Hepatocyte (in vitro differentiated cells): ENCODE measurements at places on chromosomes 4 and X.
A peak's percentile ranks its signal among the peaks of the same experiment; 100 is the strongest.

DNA sequence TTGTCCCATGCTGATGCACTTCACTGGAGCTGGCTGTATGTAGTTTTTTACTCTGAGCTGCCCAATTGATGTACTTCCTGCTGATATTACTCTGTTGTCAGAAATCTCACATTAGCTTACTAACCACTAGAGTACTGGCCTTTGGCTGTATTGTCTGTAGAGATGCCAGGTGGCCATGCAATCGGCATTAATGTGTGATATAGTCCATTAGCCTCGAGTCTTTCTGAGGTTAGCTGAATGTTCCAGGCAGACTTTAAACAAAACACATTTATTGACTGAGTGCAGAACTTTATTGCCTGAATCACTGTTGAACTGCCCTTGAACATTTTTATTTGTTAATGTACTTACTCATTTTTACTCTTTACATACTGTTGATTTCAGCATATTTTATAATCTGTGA is 335.2 kb downstream of the PCDH10 start:
- no peak for DNase-seq

DNA sequence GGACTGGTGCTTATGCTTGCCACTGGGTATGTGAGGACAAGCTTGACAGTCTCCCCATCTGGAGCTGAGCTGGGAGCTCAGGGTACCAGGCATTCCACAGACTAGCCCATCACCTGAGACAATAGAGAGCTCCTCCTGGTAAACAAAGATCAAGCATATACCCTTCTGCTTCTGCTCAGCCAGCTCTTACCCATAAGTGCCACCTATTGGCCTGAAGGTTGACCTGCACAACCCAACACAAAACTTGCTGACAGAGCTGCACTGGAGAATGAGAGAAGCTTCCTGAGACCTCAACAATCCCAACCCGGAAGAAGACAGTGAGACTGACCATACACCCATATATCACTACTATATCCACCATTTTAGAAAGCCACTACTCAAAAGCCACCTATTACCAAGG is 1049.2 kb upstream of the INTU start:
- DNase-seq, result peak; percentile 10

DNA sequence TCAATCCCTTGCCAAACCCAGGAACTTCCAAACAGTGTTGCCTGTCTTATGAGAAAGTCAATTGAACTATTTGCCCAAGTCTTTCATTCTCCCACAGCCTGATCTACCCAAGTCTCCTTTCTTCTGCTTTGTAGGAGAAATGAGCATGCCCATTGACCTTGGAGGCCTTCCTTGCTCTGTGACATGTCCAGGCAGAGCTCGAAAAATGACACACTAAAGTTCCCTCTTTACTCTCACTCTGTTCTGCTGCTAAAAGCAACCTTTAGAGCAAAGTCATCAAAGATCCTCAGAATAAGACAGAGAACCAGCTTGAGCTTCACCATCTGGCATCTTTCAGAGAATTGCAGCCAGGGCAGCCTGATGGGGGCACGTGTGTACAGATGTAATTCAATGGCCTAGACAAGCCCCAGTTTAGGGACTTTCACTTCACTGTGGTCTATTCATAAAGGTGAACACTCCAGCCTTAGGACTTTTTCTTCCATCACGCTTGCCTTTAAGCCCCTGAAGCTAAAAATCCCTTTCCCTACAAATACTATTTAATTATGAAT is 136.4 kb downstream of the AMELX start:
- DNase-seq, result no peak

DNA sequence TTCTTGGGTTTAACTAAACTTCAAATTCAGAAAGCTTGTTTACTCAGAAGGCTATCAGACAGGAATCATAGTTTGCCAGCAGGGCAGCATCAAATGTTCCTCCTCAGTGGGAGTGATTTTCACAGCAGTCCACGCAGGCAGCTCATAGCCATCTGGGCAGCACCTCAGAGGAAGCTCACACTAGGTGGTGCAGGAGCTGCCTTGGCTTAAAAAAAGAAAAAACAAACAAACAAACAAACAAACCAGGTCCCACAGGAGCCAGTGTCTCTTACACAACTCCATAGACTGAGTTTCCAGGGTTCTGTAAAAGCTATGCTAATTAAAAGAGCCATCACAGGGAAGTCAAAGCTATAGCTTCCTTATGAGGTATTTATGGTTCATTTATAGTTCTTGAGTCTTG is 10.5 kb upstream of the KLHL5 start:
- DNase-seq, result no peak

DNA sequence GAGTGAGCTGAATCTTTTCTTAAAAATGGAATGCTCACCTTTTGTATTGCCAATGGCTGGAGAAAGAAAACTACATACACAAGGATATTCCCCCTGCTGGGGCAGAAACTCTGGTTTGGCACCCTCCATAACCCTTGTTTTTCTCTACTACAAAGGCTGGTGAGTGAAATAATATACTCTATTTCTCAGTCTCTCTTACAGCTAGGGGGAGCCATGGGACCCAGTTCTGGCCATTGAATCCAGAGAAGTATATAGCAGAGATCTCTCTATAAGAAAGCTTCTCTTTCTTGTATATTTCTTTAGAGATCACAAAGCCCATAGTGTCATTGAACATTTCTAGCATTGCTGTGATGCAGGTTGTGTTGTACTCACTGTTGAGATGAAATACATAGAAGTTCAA is 49.8 kb downstream of the SMPX start:
- no peak for DNase-seq

GRCh38 chrX:110218591-110218990 is 99.3 kb downstream of the AMMECR1 start:
- DNase-seq, result no peak

DNA sequence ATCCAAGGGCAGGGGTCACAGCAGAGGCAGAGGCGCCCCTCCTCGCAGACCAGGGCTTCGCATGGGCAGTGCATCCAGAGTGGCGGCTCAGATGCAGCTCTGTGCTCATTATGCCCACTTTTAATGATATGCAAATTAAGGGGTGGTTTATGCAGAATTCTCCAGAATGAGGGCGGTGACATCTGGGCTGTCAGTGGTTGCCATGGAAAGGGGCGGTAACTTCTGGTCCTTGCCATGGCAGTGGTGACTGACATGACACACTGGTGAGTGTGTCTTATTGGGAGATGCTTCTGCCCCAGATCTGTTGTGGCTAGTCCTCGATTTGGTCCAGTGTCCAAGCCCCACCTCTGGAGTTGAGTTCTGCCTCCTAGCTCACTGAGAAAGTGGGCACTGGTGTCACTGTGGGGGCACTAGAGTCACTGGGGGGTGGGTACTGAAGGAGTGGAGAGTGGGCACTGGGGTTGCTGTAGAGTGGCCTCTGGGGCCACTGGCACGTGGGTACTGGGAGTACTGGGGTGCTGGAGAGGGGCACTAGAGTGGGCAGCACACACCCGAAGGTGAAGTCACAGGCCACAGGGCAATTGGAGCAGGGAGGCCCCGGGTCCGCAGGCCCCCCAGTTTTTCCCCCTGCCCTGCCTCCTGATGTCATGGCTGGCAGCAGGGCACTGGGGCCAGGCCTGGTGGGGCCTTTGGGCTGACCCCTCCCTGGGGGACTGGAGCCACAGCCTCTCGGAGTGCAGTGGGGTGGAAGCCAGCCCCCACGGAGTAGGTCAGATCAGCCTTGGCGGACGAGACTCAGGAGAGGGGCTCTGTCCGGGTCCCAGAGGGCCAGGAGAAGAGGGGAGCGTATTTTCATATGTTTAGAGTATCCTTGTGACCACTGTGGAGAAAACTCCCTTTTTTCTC is 98.6 kb upstream of the NKX1-1 start:
- DNase-seq, result no peak

DNA sequence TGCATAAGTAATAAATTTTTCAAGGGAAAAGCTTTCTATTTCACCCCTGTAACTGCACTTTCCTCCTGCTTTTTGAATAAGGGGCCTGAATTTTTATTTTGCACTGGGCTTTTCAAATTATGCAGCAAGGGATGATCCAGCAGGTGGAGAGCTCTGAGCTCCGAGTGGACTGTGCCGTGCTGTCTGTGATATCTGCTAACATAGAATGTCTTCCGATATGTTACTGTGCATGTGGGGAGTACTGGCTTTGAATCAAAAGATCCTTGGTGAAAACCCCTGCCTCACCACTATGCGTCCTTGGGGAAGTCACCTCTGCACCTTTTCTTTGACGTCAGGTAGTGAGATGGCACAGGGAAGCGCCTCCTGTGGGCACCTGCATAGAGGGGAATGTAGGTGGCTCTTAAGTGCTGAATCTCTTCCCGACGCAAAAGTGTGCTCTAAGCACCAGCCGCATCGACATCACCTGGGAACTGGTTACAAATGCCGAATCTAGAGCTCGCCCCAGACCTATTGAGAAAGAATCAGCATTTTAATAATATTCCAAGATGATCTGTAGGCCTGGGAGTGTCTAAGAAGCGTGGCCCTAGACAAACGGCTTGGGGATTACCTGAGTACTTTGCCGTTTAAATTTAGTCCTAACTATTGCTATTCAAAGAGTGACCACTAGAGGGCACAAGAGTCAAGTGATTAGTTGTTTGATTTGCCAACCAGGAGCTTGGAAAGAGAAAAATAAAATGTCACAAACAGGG is 19.2 kb upstream of the WFS1 start:
- peak; percentile 84 for DNase-seq

GRCh38 chr4:82989575-82990429 is 20.8 kb downstream of the LIN54 start:
- no peak for DNase-seq

GRCh38 chr4:158945529-158946108 is 157.3 kb upstream of the RAPGEF2 start:
- DNase-seq, result no peak

DNA sequence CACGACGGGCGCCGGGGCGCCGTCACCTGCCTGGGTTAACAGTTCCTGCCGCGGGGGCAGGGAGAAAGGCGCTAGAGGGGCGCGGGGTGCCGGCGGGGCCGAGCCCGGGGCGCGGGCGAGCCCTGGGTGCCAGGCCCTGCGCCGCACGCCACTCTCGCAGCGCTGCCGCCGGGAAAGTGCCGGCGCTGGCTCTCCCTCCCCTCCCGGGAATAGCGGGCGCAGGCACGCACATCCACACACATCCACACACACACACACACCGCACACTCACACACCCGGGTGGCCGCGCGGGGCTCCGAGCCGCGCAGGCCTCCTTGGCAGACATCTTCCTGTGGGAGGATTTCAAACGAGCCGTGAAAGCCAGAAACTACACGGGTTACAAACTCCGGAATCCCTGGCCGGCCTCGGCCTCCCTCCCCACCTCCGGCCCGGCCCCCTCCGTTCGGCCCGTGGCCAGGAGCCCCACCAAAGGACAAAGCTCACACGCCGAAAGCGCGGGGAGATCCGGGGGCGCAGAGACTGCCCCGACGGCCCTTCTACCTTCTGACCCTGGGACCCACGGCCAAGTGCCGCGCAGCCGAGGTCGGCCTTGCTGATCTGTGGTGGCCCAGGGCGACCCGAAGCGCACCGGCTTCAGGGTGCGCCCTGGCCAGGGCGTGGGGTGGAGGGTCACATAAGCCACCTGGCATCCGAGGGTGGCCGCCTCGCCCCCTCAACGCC is 92.3 kb downstream of the BCOR start:
- DNase-seq, result no peak

DNA sequence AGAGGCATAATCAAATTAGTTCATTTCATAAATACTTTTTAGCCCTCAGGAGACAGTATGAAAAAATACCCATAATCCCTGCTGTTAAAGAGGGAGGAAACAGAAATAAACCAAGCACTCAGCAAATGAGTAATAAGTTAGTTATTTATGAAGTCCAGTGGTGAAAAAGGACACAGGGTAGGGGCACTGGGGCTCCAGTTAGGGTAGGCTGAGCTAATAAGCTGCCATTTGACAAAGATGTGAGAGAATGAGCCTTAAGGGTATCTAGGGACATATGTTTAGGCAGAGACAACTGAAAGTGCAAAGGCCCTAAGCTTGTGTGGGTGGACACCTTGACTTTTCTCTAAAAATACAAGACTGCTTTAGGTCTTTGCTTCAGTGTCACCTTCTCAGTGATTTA is 94.4 kb downstream of the IL15 start:
- no peak for DNase-seq

DNA sequence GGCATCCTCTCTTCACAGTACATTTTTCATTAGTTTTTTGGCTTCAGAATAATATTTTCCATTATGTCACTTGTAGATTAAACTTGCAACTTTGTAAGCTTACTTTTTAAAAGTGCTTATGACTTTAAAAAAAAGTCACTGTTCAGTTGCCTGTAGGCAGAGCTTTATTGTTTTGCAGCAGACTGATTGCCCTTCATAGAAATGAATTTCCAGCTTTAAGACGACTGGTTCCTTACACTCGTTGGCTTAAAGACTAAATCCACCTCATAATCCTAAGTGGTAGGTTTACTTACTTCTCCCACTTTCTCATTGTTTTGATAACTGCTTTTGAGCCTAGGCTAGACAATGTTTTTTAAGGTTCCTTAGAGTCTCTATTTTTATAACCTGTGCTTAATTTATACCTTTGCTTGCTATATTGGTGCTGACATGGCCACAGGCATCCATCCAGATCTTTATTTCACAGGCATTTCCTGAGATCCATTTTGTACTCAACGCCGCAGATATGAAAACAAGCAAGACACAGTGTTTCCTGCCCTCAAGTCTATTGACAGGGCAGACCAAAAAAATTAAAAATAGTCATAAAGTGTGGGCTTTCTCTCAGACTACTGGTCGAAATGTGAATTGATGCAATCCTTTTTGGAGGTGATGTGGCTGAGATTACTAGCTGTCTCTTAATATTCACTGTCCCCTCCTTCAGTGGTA is 12.6 kb upstream of the IL13RA2 start:
- DNase-seq, result no peak

DNA sequence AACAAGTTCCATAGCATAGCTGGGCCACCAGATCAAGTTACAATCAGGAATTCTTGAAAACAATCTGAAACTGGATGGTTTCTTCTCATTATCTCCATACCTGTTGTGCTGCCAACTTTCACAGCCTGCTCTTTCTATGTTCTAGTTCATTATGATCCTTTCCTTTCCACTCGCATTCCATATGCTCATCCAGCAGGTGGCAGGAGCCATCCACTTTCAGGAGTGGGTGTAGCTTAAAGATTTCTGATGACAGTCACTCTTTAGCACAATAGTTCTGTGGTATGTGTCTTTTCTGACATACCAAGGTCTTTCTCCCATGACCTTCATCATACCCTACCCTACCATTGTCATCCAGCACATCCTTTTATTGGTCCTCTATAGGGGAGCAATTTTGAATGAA is 46.4 kb downstream of the PAGE2 start:
- DNase-seq, result peak; percentile 54
